ENCODE measurements at places on chromosomes 13 and 19. TPM values are rescaled to one million over a fixed set of nuclear protein-coding genes. Genes with fewer than 3 reads are reported as not detected.

- DNase-seq: no peak
Observed at GRCh38 chr13:72198042-72198441, 331.0 kb upstream of the DACH1 start.

DNA sequence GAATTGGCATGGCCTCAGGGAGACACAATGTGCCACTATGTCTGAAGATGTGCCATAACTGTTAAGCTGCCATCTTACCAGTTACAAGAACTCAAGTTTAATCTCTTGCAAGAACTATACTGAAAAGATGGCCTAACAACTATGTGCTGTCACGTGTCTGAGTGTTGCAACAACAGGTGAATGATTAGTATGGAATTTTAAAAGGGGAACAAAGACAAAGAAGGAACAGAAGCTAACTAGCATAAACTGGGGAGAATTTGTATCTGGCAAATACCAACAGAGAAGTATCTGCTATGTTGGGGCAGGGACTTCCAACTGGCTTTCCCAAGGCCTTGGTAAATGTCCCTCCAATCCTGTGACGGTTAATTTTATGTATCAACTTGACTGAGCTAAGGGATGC is 11.5 kb upstream of the ACOD1 start:
- DNase-seq: no peak

Gene NUCB1
- total RNA-seq: 142 TPM

DNA sequence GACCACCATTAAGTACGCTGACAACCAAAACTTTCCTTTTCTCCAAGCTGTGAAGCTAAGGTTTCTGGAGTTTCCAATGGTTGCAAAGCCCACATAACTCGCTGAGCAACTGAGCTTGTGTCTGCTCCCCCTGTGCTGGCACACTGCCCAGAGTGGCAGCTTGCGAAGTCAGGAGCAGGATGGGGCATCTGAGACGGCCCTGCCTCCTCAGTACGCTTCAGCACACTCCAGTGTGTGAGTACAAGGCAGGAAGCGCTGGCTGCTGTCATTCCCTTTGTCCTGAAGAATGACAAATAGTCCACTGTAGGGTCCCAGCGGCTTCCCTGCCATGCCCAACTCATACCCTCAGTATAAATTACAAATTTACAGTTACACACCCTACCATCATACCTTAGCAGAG is 51.5 kb downstream of the SKA3 start:
- DNase-seq: no peak

- DNase-seq: no peak
Observed at GRCh38 chr19:44848812-44849447, 2.8 kb downstream of the NECTIN2 start.

DNA sequence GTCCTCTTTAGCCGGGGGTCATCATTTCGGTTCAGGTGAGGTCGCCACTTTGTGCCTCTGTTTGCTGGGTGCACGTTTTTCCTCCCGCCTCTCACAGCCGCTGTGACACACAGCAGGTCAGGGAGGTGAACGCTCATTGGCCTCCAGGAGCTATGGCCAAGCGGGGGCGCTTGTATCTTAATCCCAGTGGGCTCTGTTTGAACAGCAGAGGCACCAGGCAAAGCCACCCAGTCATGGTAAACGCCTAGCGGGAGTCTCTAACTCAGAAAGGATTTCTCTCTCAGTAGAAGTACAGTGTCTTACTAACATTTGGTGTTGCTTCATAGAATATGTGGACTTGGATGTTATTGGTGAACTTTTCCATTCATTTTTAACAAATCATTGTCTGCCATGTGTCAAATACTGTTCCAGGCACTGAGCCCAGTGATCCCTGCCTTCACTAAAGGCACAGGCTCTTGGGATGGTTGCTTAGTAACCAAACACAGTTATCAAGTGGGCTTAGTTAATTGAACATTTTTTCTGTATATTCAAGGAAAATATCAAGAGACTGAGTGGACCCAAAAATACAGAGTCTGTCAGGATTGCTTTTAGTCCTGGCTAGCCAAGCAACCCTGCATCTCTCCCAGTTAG is 186.7 kb downstream of the STK24 start:
- no peak for DNase-seq

Gene ZNF888
- 6.1 TPM for total RNA-seq

GRCh38 chr19:50570997-50571396 is 2.8 kb upstream of the LRRC4B start:
- no peak for DNase-seq

DNA sequence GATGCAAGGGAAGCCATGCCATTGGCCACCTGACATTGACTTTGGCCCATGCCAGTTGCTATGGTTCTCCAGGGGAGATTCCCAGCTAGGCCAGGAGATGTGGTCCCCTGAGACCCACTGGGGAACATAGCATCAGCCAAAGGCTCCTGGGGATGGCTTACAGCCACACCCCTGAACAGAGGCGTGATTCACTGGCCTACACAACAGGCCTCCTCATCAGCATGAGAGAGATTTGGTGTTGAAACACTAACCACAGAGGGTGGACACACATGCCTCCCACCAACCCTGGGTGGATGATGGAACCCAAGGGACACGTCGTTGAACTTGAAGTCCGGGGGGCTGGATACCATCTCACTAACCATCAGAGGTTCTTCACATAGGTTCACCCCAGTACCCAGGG is 14.4 kb downstream of the IQCN start:
- DNase-seq: no peak

Gene CAMSAP3
- total RNA-seq: 0.23 TPM

GRCh38 chr19:43527860-43528622 is 1.0 kb upstream of the ETHE1 start:
- no peak for DNase-seq

GRCh38 chr19:30685426-30686000 is 313.3 kb downstream of the ZNF536 start:
- DNase-seq: no peak

Gene UBE2L5
- total RNA-seq: not detected

- peak; percentile 15 for DNase-seq
Observed at GRCh38 chr19:11196406-11197287, 698 bp downstream of the KANK2 start.

DNA sequence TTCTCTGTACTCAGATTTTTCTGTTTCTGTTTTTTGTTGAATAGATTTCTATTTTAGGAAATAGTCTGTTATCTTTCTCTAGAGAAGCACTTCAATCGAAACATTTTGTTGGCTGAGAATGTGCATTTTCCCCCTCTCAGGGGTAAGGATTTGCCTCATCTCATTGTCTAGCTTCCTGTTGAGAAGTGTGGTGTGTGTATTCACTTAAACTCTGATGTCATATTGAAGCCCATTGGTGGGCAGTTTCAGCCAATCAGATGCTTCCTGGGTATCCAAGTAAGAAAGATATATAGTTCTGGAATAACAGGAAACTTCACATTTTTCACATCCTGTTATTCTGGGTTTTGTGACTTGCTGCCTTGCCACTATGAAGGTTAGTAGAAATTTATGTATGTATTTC is 87.6 kb downstream of the ARHGEF7 start:
- DNase-seq: no peak

DNA sequence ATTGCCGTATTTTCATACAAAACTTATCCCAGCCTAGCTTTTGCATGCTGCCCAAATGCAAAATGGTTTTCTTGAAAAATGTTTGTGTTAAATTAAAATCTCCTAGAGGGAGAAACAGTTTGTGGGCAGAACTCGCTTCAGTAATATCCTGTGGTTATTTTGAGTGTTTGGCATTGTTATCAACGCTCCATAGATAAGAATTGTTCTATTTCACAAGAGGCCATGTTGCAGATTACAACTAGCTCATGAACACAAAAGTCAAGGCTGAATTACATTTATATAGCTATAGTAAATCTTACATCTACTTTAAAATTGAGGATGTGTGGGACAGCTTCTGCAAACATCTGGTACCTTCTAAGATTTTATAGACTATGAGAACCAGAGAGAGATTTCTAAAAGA is 447.9 kb downstream of the DCT start:
- DNase-seq: no peak

DNA sequence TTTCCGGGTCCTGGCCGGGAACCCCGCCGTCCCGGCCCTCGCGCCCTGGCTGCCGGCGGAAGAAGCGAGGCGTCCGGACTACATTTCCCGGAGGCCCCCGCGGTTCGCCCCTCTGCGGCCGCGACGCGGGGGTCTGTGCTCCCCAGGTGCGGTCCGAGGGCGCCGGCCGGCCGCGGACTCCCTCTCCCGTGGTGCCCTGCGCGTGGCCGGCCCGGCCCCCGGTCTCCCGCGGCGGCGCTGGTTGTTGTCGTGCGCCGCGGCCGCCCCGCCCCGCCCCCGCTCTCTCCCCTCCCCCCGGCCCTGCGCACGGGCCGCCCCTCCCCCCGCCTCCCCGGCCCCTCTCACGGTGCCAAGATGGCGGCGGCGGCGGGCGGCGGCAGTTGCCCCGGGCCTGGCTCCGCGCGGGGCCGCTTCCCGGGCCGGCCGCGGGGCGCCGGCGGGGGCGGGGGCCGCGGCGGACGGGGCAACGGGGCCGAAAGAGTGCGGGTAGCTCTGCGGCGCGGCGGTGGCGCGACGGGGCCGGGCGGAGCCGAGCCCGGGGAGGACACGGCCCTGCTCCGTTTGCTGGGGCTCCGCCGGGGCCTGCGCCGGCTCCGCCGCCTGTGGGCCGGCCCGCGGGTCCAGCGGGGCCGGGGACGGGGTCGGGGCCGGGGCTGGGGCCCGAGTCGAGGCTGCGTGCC is at the start of gene KMT2B:
KMT2B (plus strand) TSS at position 339 of the 680 bp plus-strand sequence; CDS start at position 355, 16 bp downstream.
- no peak for DNase-seq

Gene C19orf67
- 0.75 TPM for total RNA-seq

Gene PROZ
- total RNA-seq: not detected

GRCh38 chr19:20612711-20613316 is 47.2 kb upstream of the ZNF737 start:
- no peak for DNase-seq

Gene POLRMT
- total RNA-seq: 90.1 TPM

DNA sequence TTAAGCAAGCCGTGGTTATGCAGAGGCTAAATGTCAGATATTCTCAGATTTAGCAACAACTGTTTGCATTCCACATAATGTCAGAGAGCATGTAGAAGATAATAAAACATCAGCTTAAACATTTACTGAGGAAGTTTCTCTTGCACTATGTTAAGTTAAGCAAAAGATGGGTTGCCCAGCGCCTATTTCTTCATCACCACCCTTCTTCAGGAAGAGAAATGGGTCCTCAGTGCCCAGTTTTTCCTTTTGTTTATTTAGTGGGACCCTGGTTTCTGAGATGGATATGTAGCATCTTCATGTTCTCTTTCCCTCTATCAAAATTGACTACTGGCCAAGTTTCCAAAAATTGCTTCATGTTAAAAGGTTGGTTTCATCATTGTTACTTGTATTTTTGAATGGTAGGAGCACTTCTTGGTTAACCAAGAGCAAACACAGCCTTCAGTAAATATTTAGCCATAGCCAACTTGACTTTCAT is 356.8 kb downstream of the RFC3 start:
- no peak for DNase-seq

- no peak for DNase-seq
Observed at GRCh38 chr19:28634019-28634328, 579.0 kb downstream of the UQCRFS1 start.

DNA sequence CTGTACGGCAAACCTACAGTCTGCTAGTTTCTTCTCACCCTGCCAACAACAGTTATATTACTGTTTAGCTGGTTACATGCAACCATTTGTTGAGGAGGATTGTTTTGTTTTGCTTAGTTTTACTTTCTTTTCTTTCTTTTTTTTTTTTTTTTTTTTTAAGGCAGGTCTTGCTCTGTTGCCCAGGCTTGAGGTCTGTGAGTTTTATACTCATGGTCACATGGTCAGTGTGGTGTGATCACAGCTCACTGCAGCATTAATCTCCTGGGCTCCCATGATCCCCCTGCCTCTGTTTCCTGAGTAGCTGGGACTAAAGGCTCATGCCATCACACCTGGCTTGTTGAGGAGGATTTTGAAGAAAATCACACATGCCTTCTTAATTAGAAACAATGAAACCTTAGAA is 505.6 kb downstream of the GPC5 start:
- no peak for DNase-seq

GRCh38 chr13:66489586-66489985 is 740.5 kb downstream of the PCDH9 start:
- DNase-seq: no peak

Gene ZNF256
- total RNA-seq: 2.7 TPM

DNA sequence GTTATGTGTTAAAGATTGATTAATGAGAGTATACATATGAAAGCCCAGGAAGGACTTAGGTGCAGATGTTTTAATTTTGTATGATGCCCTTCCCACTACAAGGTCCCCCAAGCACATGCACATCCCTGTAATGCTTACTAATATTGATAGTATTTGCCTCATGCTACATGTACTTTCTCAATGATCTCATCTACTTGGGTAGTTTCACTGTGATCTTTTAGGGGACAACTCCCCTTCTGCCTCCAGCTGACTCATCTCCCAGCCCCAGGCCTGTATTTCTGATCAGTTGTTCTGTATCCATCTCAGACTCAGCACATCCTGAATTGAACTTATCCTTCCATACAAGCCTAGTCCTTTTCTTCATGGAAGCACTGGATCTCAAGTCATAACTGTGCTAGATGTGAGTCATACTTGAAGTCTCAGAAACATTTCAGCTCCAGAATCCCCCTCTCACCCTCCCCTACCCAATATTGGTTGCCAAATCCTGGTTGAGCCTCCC is 49.4 kb upstream of the INTS6 start:
- DNase-seq: no peak

- DNase-seq: no peak
Observed at GRCh38 chr19:28403690-28404089, 809.3 kb downstream of the UQCRFS1 start.

- no peak for DNase-seq
Observed at GRCh38 chr13:113117335-113117872, 5.2 kb upstream of the F10 start.

- DNase-seq: no peak
Observed at GRCh38 chr19:48708471-48708870, 11.1 kb downstream of the MAMSTR start.

DNA sequence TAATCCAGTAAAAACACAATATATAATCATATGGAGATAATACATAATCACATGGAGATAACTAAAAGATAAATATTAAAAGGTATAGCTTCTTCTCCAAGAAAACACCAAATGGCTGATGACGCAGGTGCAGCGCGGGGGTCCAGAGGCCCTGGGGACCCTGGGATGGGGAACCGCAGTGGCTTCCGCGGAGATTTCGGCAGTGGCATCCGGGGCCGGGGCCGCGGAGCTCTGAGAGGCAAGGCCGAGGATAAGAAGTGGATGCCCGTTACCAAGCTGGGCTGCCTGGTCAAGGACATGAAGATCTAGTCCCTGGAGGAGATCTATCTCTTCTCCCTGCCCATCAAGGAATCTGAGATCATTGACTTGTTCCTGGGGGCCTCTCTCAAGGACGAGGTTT is 10.5 kb downstream of the ZNF44 start:
- DNase-seq: no peak

- no peak for DNase-seq
Observed at GRCh38 chr13:32759152-32759551, 172.9 kb downstream of the PDS5B start.

Gene CYP2S1
- 0.34 TPM for total RNA-seq

GRCh38 chr13:49533591-49534269 is 38.0 kb downstream of the PHF11 start:
- no peak for DNase-seq

- no peak for DNase-seq
Observed at GRCh38 chr19:10471909-10472308, 31.2 kb downstream of the KEAP1 start.

GRCh38 chr13:79781829-79782540 is 301.0 kb downstream of the NDFIP2 start:
- no peak for DNase-seq

Gene CFD
- total RNA-seq: 0.94 TPM
